ENCODE measurements at places on chromosomes 5 and 9. TPM values are rescaled to one million over a fixed set of nuclear protein-coding genes. Genes with fewer than 3 reads are reported as not detected.

- DNase-seq: no peak
Observed at GRCh38 chr5:135248801-135249231, 150.2 kb downstream of the MACROH2A1 start.

DNA sequence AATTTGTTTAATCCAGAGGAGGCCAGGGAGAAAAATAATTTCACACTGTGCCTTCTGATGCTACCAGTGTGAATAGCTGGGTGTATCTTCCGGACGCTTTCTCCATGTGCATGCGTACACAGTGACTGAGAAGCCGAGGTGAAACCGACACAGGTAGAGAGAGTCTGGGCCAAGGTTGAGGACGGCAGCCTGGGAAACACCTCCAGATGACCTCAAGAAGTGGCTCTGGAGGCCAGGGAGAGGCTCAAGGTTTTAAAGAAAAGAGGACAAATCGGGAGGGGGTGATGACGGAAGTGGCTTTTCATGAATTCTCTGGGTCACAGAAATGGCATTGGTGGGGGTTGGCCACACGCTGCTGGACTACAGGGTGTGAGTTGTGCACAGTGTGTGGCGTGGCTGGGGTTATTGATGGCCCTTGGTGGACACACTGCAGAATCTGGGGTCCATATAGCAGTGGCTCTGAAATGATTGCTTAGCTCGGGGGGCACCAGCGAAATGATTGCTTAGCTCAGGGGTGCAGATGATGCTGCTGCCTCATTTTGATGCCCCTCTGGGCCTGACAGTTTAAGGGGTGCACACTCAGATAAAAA, 34.1 kb upstream of the LRRC14B start:
- no peak for DNase-seq

- no peak for DNase-seq
Observed at GRCh38 chr5:157283434-157283833, 17.5 kb downstream of the CYFIP2 start.

DNA sequence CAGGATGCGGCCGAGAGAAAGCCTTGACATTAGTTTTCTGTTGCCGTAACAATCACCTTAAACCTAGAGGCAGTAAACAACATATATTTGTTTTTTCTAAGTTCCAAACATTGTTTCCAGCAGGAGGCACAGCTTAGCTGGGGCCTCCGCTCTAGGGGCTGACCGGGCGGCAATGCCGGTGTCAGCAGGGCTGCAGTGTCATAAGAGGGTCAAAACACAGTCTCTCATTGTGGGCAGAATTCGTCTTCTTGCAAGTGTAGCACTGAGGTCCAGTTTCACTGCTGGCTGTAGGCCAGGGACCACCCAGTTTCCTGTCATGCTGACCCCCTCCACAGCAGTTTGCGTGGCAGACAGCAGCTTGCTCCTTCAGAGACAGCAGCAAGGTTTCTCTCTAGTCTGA, 186.2 kb downstream of the PJA2 start:
- DNase-seq: no peak

DNA sequence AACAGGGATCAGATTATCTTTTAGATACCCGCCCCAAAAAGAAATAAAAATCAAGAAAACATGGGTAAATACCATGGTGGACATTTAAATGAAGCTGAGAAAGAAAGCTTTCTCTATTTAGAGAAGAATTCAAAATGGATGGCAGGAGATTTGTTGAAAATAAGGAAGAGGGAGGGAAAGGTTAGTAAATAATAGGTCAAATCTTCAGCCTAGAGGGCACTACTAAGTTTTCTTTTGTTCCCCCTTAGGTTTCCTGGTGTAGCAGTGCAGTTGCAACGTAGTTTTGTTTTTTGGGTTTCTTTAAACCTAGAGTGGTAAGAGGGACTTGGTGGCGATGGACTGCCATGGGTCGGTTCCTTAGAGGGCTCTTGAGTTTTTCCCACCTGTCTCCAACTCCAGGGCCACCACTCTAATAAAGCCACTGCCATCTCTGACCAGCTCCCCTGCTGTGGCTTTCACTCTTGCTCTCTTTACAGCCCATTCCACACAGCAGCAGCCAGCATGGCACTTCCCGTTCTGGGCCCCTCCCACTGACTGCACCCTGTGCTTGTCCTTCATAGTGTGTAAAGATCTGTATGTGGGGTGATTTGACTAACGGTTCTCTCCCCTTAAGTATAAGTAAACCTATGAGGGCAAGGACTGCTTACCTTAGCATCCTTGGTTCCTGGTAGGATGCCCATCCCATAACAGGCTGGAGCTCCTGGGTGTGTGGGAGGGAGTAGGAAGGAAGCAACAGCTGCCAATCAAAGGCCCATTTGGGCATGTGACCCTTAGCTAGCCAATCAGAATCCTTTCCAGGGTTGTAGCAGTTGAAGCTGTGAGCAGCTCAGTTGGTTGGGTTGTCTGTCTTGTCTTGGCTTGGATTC, 118.3 kb downstream of the SLC1A3 start:
- no peak for DNase-seq

DNA sequence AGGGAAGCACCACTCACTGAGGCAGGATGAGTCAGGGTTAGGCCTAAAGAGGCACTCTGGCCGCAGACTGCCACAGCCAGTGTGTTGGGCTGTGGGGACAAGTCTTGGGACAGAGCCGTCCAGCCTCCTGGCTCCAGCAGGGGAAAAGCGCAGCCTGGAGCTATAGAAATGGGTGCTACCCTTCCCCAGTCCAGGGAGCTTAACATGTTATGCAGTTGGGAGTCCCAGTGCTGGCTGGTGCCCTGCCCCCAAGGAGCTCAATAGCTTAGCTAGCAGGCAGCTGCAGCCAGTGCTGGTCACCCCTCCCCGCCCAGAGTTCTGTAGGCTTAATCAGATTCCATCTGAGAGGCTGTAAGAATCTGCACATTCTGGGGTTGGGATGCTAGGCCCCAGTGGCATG, 399.6 kb upstream of the TUSC1 start:
- DNase-seq: no peak

DNA sequence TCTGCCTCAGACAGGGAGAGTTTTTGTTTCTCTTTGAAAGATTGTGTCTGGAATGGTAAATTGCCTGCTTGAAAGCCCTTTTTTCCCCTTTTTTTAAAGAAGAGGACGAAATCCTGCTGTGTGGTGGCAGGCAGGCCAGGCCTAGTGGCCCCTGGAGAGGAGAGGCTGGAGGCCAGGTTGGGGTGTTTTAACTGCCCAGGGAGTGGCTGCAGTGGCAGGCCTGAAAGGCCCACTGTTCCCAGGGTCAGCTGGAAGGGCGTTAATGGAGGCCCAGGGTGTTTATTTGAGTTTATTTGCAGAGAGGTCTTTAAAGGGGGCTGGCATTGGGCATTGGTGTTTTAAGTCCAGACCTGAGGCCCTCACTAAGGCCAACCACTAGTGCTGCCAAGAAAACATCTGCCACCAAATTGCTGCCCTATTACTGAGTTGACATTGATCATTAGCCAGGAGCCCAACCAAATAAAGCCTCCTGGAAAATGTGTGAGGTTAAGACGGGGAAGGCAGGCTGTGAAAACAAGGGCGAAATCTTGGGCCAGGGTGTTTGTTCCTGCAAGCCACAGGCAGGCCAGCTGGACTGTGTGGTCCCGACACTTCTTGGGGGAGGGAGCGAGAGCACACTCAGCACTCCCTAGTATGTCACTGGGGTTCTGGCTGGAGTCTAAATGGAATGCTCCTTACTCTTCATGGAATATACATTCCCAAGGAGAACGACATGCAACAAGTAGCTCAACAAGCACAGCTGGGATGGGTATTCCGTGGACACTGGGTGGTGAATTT, 5.0 kb downstream of the JADE2 start:
- DNase-seq: no peak

DNA sequence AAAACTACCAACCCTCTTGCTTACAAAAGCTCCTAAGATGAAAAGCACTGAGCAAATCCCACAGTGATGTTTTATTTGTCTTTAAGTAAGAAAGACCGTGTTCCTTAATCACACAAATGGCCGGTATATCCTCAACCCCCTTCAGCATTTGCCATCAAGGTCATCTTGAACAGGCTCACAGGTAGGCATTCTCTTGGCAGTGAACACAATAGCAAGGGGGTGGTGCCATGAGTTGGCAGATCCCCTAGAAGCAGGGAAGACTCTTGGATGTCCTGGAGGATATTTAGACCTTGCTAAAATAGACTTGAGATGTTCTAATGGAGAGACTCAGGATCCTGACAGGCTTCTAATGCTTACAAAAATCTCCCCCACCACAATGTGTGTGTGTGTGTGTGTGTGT, 323.0 kb downstream of the SPOCK1 start:
- DNase-seq: no peak

- no peak for DNase-seq
Observed at GRCh38 chr5:180548563-180548962, 42.7 kb downstream of the SCGB3A1 start.

- no peak for DNase-seq
Observed at GRCh38 chr9:121500165-121500478, 478 bp upstream of the GGTA1 start.

PPP2R2B gene
- total RNA-seq: 1.5 TPM

PCDHA8 gene
- total RNA-seq: 0.33 TPM

NR5A1 gene
- total RNA-seq: not detected

GADD45G gene
- total RNA-seq: 2.3 TPM

Data from fibroblast of lung (primary cell).